ENCODE measurements at places on chromosomes 7 and 10.

- DNase-seq = no peak
Observed at GRCh38 chr10:3687510-3688081, 97.4 kb downstream of the KLF6 start.

GRCh38 chr10:24415455-24416125 lies 206.7 kb downstream of the KIAA1217 start:
- DNase-seq = no peak

DNA sequence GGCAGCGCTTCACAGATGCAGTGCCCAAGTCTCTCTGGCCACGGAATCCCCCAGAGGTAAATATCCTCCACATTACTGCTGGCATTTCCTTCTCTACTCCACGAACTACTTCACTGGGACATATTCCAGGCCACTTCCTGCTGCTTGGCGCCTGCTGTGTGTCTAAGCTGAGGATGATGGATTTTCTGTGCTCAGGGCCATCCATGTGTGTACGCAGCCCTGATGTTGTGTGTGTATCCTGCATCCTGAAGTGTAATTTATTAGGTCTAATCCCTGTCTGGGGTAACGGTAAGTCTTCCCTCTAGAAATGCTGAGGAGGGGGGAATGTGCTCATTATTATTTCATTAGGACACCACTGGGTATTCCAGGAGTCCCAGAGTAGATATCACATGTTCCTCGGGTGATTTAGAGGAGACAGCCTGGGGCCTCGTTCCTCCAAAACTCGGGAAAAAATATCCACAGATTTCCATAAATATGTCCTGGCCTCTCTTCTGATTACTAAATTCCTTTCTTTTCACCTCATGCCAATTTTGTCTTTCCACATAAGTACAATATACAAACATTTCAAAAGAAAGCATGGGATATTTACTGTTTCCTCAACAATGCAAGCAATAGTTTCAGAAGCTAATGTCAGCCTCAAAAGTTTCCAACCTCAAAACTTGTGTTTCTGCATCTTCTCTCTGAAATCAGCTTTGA lies 25.5 kb upstream of the HABP2 start:
- no peak for DNase-seq

DNA sequence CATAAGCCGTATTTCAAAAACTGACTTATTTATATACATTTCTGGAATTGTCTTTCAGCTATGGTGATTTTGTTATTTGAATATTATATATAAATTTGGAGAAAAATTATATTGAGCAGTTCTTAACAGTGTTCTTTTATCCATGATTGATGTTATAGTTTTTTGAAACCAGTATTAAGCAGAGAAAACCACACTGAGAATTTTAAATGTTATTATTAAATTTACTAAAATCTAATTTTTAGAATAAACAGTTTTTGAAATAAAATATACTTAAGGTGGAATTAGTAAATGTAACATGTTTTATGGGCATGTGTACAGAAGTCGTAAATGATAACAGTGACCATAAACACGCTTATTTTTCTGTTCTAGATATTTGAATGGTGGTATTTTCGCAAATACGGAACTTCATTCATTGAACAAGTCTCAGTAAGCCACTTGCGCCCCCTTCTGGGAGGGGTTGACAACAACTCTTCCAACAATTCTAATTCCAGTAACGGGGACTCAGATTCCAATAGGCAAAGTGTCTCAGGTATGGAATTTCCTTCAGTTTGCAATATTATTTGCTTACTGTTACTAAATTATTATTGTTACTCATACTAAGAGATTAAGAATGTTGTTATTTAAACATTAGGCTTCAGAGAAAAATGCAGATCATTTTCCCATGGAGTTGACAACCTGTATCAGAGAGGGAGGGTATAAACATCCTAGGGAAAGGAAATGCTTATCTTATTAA lies 166.1 kb downstream of the ST7 start:
- DNase-seq = peak; percentile 73

- no peak for DNase-seq
Observed at GRCh38 chr7:99557196-99557607, 1.2 kb upstream of the ZNF655 start.

DNA sequence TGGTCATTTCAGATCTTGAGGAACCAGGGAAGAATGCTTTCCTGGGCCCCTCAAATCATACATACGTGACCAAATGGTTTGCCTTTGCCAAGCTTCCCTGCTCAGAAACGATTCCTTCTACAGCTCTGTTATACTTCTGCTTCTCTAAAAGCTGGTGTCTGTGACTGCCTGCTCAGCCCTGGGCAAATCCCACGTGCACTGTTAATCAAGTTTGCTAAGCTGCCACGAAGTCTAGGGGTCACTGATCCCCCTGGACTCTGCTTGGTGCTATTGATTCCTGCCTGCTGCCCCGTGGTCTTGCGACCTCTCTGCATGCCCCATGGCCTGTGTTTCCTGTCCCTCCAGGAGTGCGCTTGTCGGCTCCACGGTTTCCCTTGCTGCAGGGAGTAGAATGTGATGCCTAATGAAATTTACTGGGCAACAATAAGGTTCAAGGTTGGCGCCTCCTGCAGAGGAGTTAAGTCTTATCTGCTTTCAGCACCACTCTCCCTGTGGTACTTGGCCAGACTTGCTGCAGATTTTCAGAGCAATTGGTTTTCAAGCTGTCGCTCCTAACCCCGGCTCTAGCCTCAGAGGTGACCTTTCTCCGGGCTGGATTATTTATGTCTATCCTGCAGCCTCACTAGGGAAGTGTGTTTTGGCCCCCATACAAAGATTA lies 201.6 kb upstream of the FZD8 start:
- peak; percentile 22 for DNase-seq

DNA sequence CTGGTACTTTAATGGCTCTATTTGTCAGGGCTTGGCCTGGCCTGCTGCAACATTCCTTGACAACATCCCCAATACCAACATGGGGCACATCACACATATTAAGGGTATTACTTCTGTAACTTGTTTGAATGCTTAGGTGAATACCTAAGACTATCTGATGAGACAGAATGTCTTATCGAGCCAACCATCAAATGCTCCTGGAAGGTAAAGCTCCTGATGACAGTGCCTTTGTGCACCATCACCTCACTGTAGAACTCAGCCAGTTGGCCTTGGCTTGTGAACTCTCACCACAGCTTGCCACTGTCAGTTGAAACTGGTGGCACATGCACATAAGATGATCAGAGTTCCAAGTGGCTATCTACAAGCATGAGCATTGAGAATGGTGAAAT lies 3.7 kb upstream of the MYO1G start:
- DNase-seq = no peak

- DNase-seq = peak; percentile 64
Observed at GRCh38 chr10:79022565-79023230, 46.1 kb upstream of the ZMIZ1 start.

GRCh38 chr10:117096599-117097201 lies 41.4 kb downstream of the VAX1 start:
- DNase-seq = no peak

DNA sequence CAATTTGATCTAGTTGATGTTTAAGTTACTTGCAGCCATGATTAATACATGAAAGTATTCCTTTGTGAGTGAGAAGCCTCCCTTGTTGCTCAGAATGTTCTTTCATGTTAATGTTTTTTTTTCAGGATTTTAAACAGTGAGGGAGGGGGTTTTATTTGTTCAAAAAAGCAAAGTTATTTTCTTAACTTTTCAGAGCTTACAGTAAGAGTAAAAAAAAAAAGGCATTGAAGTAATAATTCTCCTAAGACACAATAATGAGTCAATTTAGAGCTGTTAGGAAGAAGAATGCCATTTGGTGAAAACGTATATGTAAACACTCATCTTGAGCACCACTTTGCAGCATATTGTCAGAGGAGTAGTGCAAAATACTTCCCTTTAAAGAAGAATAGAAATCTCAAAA lies 105.8 kb downstream of the SEMA3A start:
- DNase-seq = no peak

- DNase-seq = no peak
Observed at GRCh38 chr10:119502618-119503155, 39.8 kb downstream of the RGS10 start.

GRCh38 chr7:4849390-4849789 lies 12.4 kb downstream of the PAPOLB start:
- DNase-seq = peak; percentile 80

DNA sequence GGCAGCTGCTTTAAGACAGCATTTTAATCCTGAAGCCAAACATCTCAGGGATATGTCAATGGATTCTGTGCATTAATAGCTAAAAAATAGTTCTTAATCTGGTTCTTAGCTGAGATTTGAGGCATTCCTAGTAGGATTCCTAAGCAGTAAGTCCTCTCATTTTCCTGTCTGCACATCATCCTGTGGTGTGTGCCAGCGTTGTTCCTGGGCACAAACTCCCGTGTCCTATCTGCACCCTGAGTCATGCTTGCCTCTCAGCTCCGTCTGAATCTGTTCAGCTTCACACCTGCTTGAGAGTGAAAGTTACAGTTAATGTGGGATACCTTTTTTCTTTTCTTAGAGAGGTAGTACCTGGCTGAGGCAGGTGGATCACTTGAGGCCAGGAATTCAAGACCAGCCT lies 19.5 kb downstream of the BAG3 start:
- DNase-seq = no peak

DNA sequence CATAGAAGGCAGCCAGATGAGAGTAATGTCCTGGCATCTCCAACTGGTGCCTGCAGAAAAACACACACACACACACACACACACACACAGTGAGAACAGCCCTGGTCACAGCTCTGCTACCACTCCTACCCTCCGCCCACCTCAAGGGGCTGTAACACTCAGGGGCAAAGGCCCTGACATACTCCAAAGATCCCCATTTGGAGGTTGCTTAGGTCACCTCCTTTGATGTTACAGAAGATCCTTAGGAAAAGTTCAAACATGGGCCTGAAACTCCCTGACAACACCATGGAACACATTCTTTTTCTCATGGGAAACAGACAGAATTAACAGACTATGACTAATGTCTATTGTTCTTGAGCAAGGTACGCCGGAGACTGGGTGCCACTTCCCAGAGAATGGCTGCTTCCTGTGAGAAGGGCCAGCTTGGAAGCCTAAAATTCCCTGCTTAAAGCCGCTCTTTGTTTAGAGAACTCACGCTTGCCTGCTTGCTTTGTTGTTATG lies 27.7 kb downstream of the DENND11 start:
- DNase-seq = no peak

DNA sequence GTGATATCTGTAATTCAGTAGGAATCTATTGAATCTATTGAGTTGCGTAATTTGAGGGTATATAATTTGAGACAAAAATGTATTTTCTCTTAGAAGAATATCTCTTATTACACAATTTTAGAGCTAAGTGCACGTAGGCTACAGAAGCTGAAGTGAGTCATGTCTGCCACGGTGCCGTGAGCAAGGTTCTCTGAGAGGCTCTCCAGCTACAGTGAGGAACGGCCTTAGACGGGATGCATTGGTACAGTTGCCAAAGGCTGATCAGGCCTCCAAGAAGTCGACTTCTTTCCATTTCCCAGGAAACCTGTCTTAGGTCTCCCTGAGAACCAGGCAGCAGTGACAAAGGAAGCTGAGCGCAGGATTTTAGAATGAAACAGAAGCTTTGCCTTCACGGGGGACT lies 28.6 kb downstream of the TCERG1L start:
- no peak for DNase-seq

GRCh38 chr7:30278849-30279652 lies 5.3 kb upstream of the ZNRF2 start:
- no peak for DNase-seq

GRCh38 chr10:6643962-6644361 lies 63.9 kb upstream of the PRKCQ start:
- DNase-seq = no peak

DNA sequence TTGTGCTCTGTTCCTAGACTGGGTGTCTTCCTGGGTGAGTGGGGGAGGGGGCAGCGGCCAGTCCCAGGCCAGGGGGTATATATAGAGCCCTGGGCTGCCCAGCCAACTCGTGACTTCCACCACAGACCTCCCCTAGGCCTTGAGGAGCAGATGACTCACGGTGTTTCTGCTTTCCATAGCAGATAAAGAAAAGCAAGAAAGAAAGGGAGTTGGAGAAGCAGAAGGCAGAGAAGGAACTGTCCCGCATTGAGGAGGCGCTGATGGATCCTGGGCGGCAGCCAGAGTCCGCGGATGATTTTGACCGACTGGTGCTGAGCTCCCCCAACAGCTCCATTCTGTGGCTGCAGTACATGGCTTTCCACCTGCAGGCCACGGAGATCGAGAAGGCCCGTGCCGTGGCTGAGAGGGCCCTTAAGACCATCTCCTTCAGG lies 10.1 kb downstream of the CALHM2 start:
- no peak for DNase-seq
